ENCODE measurements at places on chromosomes 12 and 14. TPM values are rescaled to one million over a fixed set of nuclear protein-coding genes. Genes with fewer than 3 reads are reported as not detected.
A peak's percentile ranks its signal among the peaks of the same experiment; 100 is the strongest.

DNA sequence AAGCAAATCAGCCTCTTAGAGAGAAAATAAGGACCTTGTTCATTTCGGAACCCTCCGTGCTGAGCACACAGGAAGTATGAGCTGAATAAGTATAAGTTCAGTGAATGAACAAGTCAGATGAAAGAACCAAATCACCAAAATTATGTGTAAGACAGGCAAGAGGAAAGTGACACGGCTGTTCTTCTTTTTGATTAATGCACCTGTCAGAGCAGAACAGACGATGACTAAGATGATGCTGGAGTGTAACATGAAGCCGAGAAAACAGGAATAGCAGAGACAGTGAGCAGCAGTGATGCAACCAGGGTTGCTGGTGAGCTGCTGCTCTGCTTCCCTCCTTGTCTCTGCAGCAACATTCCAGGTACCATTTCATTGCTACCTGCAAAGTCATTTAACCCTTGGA lies 861.1 kb downstream of the GALC start:
- no peak for DNase-seq

DNA sequence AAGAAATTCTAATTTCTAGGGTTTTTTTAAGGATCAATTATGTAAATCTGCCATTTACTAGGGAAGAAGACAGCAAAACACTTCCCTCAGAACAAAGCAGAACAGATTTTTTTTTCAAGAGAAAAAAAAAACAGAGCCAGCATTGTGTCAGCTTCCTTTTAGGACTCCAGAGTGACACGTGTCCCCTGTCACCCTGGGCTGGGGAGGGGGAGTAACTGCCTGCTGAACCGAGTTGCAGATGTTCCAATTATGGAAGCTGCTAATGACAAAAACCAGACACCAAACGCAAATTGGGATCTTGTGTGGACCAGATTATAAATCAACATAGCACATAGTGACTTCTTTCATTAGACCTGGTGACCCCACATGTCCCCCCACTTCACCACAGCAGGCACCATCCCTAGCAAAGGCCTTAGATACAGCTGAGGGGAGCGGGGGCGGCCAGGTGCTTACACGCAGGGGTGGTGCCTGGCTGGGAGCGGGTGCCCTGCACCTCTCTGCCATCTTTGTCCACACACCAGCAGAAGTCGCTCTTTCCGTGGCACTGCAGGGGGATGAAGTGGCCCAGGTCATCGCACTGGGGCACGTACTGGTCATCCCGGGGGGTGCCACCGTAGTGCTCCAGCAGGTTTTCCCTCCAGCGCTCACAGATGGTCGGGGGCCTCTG lies 25.4 kb downstream of the RTRAF start:
- DNase-seq = peak; percentile 15

GRCh38 chr14:34075826-34076225 lies 125.0 kb upstream of the EGLN3 start:
- no peak for DNase-seq

GRCh38 chr14:64062381-64063115 lies 209.7 kb downstream of the SYNE2 start:
- DNase-seq = no peak

- DNase-seq = no peak
These were observed 652 bp downstream of the RFLNA start for GRCh38 chr12:124295431-124296058.

- no peak for DNase-seq
These were observed 77.6 kb downstream of the SLC2A13 start for GRCh38 chr12:40028296-40028695.

Gene RIN3
- 73.5 TPM for total RNA-seq

GRCh38 chr14:95619785-95620417 lies 66.3 kb upstream of the TCL1B start:
- DNase-seq = no peak

DNA sequence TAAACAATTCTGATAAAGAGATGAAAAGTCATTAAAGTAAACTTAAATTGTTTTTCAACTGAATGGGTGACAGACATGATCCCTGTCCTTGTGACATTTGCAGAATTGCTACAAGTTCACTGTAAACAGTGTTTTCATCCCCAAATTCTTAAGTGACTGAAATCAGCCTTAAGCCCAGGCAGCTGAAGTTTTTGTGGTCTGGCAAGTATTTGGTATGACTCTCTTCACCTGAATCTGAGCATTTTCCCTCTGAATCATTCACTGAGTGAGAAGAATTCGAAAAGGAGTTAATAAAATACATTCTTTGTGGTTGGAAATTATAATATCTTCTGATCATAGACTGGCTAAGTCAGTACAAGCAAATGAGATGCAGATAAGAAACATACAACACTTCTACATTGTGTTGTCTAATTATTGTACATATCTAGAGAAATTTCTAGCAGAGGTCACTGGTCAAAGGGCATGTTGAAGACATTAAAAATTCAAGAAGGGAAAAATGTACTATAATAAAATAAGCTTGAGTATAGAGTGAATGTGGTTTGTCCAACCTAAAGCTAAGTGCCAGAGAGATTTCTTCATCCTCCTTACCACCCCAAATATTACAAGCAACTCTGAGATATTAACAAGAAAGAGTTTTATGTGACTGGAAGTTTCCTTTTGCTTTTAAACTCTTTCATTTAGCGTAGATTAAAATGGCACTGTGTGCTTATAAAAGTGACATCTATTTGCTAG lies 177.8 kb upstream of the DIO2 start:
- no peak for DNase-seq

Gene TPI1
- total RNA-seq = 440 TPM

GRCh38 chr12:118190266-118190665 lies 54.3 kb downstream of the PEBP1 start:
- DNase-seq = no peak

DNA sequence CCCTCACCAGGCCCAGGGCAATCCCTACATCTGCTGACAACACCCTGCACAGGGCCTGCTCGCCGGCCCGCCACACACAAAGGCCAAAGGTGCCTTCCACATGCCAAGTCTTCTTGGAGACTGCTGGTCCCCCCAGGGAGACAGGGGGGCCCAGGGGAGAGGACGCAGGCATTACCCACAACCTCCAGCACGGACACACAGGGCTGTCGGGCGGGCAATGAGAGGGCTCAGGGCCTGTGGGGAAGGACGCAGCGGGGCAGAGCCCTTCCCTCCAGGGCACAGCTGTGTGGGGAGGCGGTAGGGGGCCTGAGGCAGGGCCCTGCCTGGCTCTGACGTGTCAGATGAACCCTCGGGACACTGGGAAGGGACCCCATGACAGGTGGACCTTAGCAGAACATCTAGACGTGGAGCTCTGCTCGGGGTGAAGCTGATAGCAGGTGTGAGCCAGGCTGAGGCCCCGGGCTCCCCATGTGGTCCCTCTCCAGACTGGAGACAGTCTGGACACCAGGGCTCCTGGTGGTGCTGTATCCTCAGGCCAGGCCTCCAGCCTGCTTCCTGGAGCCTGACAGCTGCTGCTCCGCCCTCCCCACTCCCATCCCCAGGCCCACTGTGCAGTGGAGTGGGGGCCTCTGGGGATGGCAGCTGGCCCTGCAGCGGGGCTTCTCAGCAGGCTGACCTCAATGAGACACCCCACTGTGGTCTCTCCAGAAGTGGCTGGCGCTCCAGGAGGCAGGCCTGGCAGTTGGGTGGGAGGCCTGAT lies 31.6 kb upstream of the NUDT14 start:
- no peak for DNase-seq

Gene DHRS2
- total RNA-seq = under 0.01 TPM

- no peak for DNase-seq
These were observed 149.4 kb downstream of the ADGRD1 start for GRCh38 chr12:131102991-131103668.

Gene SIX6
- not detected for total RNA-seq

DNA sequence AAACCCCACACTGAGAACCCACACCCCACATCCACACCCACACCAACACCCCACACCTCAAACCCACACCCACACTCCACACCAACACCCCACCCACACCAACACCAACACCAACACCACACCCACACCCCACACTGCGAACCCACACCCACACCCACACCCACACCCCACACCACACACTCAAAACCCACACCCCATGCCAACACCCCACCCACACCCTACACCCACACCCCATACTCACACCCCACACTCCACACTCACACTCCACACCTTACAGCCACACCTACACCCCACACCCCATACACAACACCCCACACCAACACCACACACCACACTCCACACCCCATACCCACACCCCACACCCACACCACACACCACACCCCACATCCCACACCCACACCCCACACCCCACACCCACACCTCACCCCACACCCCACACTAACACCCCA lies 38.0 kb downstream of the TMEM120B start:
- DNase-seq = no peak

- peak; percentile 30 for DNase-seq
These were observed 6.1 kb upstream of the SRSF5 start for GRCh38 chr14:69760810-69761209.

- DNase-seq = no peak
These were observed 143.2 kb downstream of the PIWIL1 start for GRCh38 chr12:130480887-130481286.

Gene DPY19L2
- total RNA-seq = 15.9 TPM

Data from hematopoietic multipotent progenitor cell (in vitro differentiated cells).